ENCODE measurements at places on chromosomes 16 and 17. TPM values are rescaled to one million over a fixed set of nuclear protein-coding genes. Genes with fewer than 3 reads are reported as not detected.
A peak's percentile ranks its signal among the peaks of the same experiment; 100 is the strongest.

GRCh38 chr16:56860226-56861020 is 4.6 kb upstream of the SLC12A3 start:
- no peak for DNase-seq

Gene SCNN1B
- total RNA-seq = not detected

Gene GRIN2A
- total RNA-seq = not detected

DNA sequence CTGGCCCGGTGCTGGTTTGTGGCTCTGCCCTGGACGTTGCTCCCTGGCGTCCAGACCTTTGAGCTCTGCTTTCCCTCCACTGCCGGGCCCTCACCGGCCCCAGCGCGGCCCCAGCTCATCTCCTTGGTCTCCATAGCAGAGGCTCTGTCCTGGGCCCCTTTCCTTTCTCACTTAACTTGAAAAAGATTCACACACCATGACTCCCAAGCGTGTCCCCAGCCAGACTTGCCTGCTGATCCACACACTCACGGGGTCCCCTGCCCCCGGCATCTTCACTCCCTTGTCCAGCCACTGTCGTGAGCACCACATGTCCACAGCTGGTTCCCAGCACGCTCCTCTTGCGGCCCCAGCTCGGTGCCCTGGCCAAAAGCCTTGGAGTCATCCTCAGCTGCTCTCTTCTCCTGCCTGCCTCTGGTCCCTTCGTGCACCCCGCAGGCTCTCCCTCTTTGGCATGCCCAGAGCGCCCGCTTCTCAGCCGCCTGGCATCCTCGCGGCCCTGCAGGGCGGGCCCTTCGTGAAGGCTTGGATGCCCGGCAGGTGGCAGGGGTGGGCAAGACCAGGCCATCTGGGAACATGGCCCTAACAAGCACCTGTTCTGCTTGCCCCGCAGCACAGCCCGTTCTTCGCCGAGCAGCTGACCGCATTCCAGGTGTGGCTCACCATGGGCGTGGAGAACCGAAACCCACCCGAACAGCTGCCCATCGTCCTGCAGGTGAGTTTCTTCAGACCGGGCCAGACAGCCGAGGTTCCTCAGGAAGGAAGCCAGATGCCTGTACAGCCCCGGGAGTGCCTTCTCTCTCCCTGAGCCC is 145.6 kb upstream of the CHMP6 start:
- peak; percentile 91 for DNase-seq

Gene TPSG1
- not detected for total RNA-seq

GRCh38 chr17:44992242-44992939 is 24.3 kb upstream of the C1QL1 start:
- DNase-seq = no peak

DNA sequence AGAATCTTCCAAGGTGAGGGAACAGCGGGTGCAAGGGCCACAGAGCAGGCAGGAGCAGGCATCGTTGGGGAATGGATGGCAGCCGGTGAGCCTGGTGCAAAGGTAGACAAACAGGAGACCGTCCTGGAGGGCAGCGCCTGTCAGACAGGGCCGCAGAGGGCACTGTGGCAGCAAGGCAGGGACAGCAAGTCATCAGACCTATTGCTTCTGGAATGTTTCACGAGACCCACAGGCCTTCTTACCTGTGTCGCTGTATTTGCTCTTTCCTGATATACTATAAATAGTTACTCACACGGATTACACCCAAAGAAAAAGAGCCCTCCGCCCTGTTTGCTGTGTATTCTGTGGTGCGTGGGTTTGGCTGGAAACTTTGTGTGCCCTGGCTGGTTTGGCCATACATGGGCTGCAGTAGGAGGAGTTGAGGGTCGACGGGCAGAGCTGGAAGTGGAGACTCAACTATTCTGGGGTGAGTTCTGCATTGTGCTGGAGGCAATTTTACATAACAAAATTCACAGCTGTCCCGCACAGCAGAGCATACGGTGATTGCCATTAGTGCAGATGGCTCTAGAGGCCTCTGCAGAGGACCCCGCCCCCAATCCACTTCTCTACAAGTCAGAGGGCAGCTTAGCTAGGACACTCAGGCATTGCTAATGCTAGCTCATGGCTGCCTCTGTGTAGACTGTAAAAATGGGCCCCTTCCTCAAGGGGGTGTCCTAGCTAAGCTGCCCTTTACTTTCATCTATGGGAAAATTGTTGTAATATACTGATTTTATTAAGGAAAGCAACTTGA is 18.6 kb upstream of the POLR3E start:
- DNase-seq = no peak

DNA sequence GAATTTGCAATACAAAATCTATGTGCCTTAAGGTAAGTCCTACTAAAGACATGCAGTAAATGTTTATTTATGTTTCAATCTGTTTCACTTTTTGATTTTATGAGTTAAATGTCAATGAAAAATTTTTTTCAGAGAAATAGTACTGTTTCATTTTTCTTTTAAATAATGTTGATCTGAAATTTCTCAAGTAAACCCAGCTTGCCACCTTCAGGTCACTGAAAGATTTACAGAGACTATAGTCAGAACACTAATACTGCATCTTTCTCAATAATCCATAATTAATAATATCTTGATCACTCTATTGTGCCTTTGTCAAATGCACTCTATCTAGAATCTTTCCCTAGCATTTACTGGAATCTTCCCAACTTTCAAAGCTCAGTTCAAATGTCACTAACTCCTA is 6.5 kb upstream of the DHX40 start:
- no peak for DNase-seq

GRCh38 chr17:28549236-28550132 is 2.9 kb downstream of the UNC119 start:
- DNase-seq = peak; percentile 34

DNA sequence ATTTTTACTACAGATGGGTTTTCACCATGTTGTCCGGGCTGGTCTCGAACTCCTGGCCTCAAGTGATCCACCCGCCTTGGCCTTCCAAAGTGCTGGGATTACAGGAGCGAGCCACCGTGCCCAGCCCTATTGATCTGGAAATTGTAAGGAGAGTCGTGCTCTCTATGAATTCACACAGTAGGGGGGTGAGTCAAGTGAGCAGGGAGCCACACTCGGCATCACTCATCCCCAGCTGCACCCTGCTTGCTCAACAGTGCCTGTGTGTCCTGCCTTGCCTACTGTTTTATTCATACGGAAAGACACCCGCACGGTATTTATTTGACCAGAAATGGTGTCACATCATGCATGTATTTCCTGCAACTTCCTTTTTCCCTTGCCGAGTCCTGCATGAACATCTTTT is 157.2 kb upstream of the FOXF1 start:
- peak; percentile 27 for DNase-seq

Gene AOC3
- 15.5 TPM for total RNA-seq

DNA sequence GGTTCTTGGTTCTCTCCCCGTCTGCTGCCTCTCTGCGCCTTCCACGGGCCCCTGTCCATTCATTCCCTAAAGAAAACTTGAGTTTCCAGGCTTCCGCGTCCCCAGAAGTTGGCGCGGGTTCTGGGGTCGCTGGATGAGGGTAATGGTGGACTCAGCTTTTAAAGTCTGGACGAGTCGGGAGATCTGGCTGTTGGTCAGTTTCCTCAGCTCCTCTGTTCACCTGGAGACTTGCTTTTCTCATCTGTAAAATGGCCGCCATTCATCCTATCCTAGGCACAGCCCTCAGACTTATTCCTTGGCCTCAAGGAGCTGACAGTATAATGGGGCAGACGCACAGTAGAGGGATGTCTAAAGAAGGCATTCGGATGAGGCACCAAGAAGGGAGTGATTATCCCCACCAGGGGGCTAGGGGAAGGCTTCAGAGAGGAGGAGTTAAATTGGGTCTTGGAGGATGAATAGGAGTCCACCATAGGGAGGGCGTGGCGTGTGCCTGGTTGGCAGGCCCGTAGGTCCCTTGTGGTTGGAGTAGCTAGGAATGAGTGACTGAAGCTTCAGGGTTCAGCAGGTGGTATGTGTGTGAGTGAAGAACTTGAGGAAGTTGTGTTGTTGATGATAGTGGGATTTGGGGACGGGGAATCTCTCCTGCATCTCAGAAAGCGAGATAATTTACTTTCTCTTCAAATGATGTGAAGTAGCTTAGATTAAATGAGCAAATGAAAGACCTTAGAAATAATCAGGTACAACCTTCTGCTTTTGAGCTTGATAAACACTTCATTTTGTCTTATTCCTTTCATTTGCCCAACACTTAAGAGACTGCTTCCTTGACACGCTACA is 652 bp downstream of the VPS35L start:
- no peak for DNase-seq

Gene SOX8
- 0.10 TPM for total RNA-seq

- no peak for DNase-seq
Measured at GRCh38 chr17:64736804-64737492, 74.8 kb upstream of the SMURF2 start.

Gene NPIPB6
- 3.4 TPM for total RNA-seq

- no peak for DNase-seq
Measured at GRCh38 chr16:50121721-50122445, 31.2 kb upstream of the TENT4B start.

Gene C1QL1
- 2.0 TPM for total RNA-seq

- no peak for DNase-seq
Measured at GRCh38 chr17:74432424-74432690, 469 bp downstream of the GPRC5C start.

GRCh38 chr16:4160658-4161430 is 44.6 kb upstream of the ADCY9 start:
- DNase-seq = no peak

Gene RRAD
- total RNA-seq = 6.5 TPM

DNA sequence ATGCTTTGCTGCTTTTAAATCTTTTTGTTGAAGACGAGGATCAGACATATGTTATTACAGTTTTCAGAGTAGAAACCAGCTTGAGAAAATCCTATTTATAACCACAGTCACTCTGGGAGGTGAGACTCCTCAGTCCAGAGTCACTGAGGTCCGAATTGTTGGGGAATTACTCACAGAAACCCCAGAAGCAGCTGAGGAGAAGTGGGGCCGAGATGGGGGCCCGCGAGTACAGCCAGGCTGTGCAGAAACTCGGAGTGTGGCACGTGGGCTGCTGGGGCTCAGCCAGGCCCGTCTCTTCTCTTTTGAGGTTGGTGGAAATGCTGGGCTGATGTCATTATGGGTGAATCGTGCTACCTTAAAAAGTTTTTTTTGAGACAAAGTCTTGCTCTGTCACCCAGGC is 14.4 kb upstream of the GNG13 start:
- no peak for DNase-seq

DNA sequence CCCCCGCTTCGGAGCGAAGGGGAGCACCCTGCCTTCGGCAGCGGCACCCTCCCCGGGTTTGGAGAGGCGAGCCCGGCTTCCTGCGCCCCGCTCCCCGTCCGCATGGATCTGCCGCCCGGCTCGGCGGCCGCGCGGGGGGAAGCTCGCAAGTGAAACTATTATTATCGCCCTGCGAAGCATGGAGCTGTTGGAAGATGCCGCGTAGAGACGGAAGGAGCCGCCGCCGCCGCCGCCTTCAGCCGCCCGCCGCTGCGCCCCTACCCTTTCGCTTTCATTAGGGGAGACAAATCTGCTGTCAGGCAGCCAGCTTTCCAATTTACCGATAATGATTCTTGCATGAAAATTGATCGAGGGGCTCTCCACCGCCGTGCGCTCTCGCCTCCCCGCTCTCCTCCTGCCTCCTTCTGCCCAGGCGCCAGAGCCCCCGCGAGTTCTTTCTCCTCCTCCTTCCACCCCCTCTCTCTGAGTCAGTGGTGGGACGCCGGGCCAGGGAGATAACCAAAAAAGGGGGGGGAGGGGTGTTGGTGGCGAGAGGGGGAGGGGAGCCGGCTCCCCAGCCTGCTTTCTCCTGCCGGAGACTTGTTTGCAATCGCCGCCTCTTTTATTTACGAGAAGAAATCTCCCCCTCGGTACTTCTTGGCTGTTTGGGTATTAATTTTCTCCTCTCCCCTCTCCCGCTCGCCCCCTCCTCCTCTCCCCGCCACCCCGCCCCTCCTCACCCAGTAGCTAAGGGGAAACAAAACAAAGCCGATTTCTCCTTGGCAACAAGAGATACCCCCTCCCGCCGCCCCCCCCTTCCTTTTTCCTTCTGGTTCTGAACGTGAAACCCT is 58.0 kb upstream of the GSE1 start:
- DNase-seq = no peak

Gene NPIPA8
- total RNA-seq = 0.41 TPM

- no peak for DNase-seq
Measured at GRCh38 chr17:67435122-67435521, 58.0 kb downstream of the PITPNC1 start.

- DNase-seq = no peak
Measured at GRCh38 chr16:81366316-81366932, 51.7 kb downstream of the GAN start.

Gene SLFN11
- total RNA-seq = 15.2 TPM

Gene C1QTNF1
- 96.2 TPM for total RNA-seq

Gene PRRT2
- 5.2 TPM for total RNA-seq

DNA sequence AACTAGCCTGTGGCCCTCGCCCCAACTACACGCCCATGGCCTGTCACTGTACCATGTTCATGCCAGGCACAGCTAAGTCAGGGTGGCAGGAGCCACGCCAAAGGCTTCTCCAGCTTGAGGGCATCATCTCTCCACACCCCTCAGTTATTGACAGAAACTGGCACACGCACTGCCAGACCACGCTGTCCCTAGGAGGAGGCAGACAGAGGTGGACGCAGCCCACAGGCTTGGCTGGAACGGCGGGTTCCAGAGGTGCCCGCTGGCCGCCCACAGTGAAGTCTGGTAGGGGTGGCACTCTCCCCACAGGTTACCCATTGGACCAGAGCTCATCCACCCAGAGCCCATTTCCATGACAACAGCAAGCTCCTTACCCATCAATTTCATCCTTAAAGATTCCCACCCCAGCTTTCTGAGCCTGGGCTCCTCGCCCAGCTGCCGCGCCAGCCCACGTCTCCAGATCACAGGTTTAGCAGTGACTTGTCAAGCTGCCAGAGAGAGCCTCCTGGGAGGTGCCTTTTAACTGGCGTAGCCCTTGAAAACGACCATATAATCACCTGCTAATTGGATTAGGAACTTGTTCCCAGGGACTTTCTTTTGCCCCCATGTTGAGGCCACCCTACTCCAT is 27.9 kb downstream of the RPRML start:
- DNase-seq = no peak

Gene NR1D1
- 6.6 TPM for total RNA-seq

Gene SOX15
- total RNA-seq = 0.32 TPM

Gene ABCA9
- total RNA-seq = 0.29 TPM

GRCh38 chr17:81306491-81306890 is 11.4 kb upstream of the SLC38A10 start:
- no peak for DNase-seq

Gene CLDN6
- total RNA-seq = 0.27 TPM

Gene IKZF3
- not detected for total RNA-seq

- peak; percentile 28 for DNase-seq
Measured at GRCh38 chr16:72999541-73000019, 48.3 kb downstream of the ZFHX3 start.

DNA sequence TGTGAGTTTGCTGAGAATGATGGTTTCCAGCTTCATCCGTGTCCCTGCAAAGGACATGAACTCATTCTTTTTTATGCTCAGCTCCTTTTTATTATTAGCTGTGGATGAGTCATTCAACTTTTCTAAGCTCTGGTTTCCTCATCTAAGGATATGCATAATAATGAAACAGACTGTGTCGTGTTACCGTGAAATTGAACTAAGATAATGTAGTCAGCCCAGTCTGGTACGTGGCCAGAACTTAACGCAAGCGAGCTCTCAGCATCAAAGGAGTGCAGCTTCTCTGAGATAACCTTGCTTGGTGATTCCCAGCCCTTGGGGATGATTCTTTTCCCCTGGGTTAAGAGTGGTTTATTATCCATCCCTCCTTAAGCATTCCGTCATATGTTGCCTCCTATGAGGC is 454.3 kb upstream of the EEF2KMT start:
- DNase-seq = no peak

All from chondrocyte (in vitro differentiated cells).